ENCODE measurements at places on chromosomes 4 and X.
A peak's percentile ranks its signal among the peaks of the same experiment; 100 is the strongest.

GRCh38 chrX:42519666-42520231, 258.2 kb downstream of the PPP1R2C start:
- DNase-seq, result no peak

GRCh38 chr4:174324725-174325124, 41.0 kb downstream of the CEP44 start:
- no peak for DNase-seq

GRCh38 chr4:169945636-169946035, 80.6 kb downstream of the MFAP3L start:
- DNase-seq, result no peak

DNA sequence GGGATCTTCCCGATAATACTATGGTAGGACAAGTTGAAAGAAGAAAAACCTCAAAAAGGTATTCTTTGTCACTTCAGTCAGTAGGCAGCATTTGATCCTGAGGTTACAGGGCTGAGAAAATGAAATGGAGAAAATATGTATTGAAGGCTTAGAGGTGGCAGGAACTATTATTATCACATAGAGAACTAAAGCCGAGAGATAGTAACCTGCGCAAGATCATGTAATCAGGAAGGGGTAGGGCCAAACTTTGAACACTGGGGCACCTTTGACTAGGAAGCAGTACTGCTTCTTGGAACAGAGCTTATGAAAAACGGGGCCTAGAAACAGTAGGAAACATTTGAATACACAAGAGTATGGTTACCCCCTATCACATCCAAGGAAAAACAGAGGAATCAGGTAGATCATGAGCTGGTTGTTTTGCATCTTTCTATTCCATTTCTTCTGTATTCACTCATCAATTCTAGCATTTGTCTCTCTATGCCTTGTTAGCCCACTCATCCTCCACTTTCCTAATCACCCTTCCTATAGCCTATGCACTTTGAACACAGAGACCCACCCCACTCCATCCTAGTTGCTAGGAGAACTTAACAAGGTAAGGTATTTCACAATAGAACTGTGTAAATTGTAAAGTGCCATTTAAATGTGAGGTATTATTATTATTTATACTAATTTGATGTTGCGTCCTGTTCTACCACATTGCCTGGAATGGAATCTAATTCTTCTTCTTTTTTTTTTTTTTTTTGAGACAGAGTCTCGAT, 34.6 kb upstream of the SLC9A7 start:
- DNase-seq, result no peak

GRCh38 chr4:24949970-24950369, 37.1 kb upstream of the CCDC149 start:
- DNase-seq, result no peak

DNA sequence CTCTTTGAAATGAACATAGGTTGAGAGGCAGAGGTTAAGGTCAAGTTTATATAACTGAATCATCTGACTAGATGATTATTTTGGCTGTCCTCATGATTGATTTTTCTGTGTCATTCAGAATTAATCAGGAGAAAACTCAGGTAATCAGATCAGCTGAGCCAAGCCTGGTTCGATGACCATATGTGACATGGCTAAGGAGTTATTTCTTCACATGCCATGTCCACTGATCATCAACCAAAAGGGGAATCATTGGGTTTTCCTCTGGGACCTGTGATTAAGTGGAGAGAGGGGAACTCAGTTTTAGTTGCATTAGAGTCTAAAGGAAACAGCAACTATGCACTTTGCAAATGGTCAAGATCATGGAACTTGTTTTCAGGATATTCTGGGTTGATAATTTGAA, 20.3 kb upstream of the PACRGL start:
- DNase-seq, result no peak

- no peak for DNase-seq
Observed at GRCh38 chrX:53587795-53588420, 98.6 kb downstream of the HUWE1 start.

DNA sequence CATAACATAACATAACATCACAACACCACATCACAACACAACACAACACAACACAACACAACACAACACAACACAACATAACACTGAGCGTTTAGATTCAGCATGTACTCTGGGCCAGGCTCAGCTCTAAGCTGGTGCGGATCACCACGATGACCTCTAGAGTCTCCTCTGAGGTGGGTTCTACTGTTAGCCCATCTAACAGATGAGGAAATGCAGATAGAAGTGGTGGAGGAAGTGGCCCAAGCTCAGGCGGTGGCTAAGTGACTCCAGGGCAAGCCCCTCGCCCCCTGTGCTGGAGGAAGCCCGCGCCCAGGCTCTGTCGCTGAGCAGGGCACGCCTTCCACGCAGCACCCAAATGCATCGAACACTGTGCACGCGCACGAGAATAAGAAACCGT, 45.3 kb upstream of the CDKN2AIP start:
- no peak for DNase-seq

GRCh38 chr4:48944756-48945241, 38.2 kb upstream of the OCIAD2 start:
- peak; percentile 15 for DNase-seq

GRCh38 chr4:61921920-61922319, 721.8 kb downstream of the ADGRL3 start:
- no peak for DNase-seq

DNA sequence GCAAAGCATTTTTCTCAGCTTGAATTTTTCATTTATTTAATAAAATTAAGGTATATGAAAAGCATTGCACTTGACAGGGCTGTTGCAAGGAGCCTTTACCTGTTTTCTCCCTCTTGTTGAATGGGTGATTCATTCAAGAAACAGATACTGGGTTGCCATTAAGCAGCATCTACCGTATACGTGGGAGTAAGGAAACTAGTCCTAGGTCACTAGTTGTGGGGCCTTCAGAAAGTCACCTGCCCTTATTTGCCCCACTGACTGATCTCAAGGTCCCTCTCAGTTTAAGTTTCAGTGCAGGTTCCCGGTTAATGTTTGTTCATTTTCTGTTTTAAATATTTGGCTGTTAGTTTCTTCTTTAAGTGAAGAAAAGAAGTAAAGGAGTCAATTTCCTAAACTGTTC, 34.0 kb downstream of the LHFPL1 start:
- DNase-seq, result no peak

DNA sequence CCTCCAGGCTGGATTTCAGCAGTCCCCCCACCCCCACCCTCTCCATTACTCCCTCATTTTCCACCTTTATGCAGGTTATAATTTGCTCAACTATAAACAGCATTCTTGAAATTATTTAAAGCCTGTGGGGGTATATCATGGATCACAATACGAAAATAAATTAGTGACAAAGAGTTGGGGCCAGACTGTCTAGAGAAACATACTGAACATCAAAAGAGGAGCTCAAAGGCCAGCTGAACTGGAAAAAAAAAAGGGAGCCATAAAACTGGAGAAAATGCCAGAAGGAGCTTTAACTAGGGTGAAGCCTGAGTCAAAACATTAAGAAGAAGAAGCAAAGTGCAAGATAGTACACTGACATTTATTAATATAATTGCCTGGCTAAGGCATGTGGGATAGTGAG, 137.8 kb downstream of the ANTXR2 start:
- DNase-seq, result no peak

- no peak for DNase-seq
Observed at GRCh38 chr4:16117164-16117563, 33.3 kb upstream of the PROM1 start.

DNA sequence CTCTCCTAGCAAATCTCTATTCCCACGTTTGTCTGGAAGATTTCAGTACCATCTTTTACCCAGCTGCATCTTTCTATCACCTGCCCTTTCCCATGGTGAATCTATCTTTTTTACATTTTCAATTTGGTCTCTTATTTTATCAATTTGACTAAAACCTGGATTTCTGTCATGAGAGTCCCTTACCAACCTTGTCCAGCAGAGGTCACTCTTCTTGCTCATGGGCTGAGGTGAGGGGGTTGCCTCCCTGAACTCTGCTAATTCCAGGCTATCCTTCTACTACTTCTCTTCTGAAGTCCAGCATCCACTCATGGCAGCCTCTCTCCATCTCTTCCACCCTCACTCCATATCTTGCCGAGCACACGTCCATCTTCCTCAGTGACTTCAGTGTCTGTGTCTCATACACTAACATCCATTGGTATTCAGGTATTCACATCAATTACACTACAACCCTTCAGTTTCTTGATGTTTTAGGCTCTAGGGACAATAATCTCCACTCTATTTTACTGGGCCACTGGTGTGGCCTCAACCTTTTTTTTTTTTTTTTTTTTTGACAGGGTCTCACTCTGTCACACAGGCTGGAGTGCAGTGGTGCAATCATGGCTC, 17.8 kb upstream of the ZNF827 start:
- no peak for DNase-seq
